Activated naive CD4-positive, alpha-beta T cell treated with anti-CD3 and anti-CD28 coated beads, Interleukin-2, amount 10 ng/mL, durations not matched to agents 5 hours and 36 hours (primary cell): ENCODE measurements at places on chromosomes 5 and 9. TPM values are rescaled to one million over a fixed set of nuclear protein-coding genes. Genes with fewer than 3 reads are reported as not detected.

Gene FOXD4L6
- not detected for total RNA-seq

Gene CCNB1
- 122 TPM for total RNA-seq

Gene GPR150
- 1.6 TPM for total RNA-seq

Gene SLC6A3
- total RNA-seq, result not detected

Gene PCDHGA12
- not detected for total RNA-seq

Gene DOCK8
- total RNA-seq, result 318 TPM

Gene HNRNPK
- 655 TPM for total RNA-seq
